GM20000 (cell line): ENCODE measurements at places on chromosomes 3 and 15.

- peak; percentile 52 for DNase-seq
Measured at GRCh38 chr3:138686771-138687221, 78.2 kb downstream of the FAIM start.

DNA sequence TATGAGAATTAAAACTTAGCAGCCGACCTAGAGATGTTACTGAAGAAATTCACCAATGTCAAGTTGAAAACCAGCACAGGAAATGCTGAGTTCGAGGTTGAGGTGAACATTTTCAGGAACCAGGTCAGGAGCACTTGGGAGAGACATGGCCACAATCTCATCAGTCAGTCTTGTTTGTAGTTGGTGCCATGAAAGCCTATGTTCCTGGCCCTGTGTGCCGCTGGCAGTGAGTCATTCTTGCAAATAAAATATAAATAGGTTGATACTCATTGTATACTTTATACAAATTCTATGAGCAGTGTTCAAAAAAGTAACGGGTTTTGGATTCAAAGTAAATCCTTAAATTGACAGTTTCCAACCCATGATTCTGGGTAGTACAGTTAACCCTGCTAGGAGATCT, 1.5 kb upstream of the FSIP1 start:
- no peak for DNase-seq

DNA sequence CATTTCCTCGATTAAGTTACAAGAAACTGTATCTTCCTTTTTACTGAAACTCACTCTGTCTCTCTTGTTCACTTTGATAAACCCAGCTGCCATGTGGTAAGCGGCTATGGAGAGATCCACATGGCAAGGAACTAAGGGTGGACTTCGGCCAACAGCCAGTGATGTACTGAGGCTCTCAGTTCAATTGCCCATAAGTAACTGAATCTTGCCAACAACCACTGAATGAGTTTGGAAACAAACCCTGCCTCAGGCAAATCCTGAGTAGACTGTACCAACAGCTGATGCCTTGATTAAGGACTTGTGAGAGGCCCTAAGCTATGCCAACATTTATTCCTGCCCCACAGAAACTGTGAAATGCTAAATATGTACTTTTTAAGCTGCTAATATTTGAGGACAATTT, 433.5 kb downstream of the PLOD2 start:
- DNase-seq = no peak

DNA sequence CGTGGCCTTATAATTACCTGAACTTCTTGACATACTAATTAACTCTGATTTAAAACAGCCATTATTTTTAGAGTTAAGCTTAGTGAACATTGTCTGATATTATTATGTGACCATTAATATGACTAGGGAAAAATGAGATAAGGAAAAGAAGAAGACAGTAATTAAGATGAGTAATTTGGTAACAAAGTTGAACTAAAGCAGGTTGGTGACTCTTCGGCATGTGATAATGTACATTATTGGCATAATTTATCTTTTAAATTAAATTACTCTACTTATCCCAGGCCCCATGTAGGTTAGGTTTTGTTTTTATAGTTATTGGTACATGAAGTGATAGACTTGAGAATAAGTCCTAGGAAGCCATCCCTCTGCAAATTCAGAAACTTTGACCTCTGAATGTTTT, 249.7 kb upstream of the CFAP20DC start:
- no peak for DNase-seq

GRCh38 chr3:54862526-54862925, 65.3 kb downstream of the LRTM1 start:
- DNase-seq = no peak

- no peak for DNase-seq
Measured at GRCh38 chr3:97438131-97438530, 326.4 kb upstream of the ARL6 start.

DNA sequence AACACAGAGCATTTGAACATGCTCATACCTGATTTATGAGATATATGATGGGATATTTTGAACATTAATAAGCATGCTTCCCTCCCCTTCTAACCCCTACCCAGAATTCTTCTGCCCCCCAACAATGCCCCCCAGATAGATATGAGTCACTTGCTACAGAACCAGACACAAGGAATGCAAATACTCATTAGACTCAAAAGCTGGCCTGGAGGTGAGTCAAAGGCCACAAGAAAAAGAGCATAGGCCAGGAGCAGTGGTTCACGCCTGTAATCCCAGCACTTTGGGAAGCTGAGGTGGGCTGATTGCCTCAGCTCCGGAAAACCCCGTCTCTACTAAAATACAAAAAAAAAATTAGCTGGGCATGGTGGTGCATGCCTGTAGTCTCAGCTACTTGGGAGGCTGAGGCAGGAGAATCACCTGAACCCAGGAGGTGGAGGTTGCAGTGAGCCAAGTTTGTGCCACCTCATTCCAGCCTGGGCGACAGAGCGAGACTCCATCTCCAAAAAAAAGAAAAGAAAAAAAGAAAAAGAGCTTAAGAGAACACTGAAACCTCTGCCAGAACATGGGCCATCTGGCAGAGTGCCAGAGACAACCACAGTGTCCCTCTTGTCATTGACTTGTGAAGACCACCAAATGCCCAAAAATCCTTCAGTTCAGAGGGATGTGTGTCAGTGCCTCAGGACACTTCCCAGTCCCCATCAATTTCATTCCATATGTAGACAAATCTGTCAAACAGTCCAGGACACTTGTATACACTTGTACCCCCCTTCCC, 3.9 kb upstream of the SH3GL3 start:
- no peak for DNase-seq

DNA sequence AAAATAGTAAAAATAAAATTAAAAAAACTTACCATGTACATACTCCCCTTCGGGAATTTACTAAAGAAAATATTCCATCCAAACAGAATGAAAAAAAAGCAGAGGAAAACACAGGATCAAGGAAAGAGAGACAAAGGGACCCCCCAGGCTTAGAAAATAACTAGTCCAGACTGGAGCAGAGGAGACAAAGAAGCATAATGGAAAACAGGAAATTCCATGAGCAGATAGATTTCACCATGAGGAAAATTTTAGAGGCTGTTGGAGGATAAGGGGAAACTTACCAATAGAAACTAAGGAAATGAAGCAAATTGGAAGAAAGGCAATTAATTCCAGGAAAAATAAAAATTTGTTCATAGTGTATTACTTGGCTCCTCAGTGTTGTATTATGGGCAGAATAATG, 36.7 kb downstream of the SLC27A2 start:
- DNase-seq = no peak

GRCh38 chr15:79406210-79406609, 25.9 kb upstream of the MINAR1 start:
- DNase-seq = no peak

GRCh38 chr3:37116998-37117397, 57.4 kb downstream of the LRRFIP2 start:
- DNase-seq = no peak

GRCh38 chr3:88369337-88369736, 219.6 kb downstream of the C3orf38 start:
- no peak for DNase-seq

GRCh38 chr3:97821287-97821773, 481 bp upstream of the CRYBG3 start:
- DNase-seq = no peak

- no peak for DNase-seq
Measured at GRCh38 chr15:74410502-74410901, 23.3 kb downstream of the SEMA7A start.

DNA sequence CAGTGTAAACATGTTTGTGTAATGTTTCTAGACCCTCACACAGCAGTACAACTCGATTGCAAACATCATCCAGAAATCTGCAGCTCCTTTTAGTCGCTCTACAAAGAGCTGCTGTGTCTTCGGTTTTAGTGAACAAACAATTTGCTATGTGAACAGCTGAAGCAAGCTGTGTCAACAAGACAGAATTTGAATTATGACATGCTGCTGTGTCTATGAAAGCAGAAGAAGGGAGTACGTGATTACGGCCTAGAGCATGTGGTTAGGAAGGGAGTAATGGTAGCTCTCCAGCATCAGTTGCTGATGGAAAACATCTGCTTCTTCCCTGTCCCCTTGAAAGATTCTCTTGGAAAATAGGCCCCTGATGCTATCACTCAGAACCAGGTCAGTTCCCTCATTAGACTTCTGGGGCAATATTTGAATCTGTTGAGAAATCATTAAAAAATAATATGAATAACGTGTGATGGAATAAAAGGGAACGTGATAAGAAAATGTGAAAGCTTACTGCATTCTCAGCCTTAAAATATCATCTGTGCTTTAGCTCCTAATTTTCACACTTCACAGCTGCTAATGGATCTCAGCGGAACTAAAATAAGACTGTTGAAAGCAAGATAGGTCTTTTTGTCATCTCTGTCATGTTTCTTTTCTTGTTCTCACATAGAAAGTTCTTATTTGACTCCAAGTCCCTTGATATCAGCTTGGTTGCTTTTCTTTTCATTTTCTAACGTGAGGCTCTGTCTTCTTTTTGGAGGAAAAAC, 891.5 kb downstream of the ROBO2 start:
- no peak for DNase-seq

DNA sequence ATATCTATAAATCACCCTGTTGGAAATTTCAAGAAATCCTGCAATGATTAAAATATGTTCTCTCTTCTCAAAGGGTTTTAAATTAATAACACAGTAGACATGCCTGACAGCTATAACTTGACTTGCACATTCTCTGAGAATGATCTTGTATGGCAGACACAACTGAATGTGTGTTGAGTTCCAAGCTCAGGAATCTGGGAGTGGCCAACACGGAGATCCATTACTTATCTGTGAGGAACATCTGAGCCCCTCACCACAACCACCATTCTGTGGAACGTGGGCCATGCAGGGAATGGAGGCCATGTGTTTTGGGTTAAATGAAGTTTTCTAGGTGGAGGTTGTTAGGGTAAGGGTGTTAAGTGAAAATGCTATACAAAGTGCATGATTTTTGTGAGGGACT, 105.3 kb upstream of the CHMP2B start:
- DNase-seq = no peak

GRCh38 chr15:95091444-95091843, 860.1 kb downstream of the MCTP2 start:
- no peak for DNase-seq

- no peak for DNase-seq
Measured at GRCh38 chr15:95416576-95416975, 913.9 kb upstream of the NR2F2 start.

DNA sequence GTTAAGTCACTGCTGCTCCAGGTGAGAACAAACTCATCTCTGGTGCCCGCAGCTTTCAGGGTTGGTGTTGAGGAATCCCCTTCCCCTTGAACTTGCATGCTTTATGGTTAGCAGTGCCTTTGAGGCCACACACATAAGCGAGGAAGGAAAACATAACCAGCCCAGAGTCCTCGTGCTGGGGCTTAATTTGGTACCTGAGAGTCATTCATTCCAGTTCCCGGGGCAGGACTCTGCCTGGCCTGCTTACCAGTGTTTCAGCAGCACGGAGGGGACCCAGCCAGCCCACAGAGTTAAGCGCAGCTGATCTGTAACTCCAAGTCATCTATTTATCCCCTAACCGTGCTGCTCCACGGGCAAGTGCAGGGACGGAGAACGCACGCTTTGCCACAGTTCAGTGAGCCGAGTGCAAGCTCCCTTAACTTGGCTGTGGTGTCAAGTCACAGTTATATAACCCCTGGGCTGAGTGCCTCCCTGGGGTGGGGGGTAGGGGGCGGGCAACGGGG, 302.3 kb upstream of the ICE2 start:
- no peak for DNase-seq

- DNase-seq = peak; percentile 30
Measured at GRCh38 chr3:27728195-27729087, 6.3 kb upstream of the EOMES start.

- DNase-seq = no peak
Measured at GRCh38 chr3:93994056-93994455, 14.1 kb downstream of the ARL13B start.

DNA sequence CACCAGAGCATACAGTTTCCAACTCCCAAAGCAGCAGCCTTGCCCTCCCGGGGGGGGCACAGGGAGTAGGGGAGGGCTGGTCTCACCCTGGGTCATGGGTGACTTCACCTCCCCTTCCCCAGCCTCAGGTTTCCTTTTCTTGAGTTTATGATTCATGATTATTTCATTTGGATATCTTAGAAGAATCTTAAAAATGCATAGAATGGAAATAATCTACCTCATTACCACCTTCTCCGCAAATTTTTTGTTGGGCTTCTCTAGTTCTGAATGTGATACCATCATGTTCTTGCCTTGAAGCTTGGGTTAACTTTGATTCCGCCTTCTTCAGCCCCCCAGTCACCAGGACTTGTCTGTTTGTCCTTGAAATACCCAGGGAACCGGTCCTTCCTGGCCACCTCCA, 148.8 kb upstream of the ROPN1 start:
- no peak for DNase-seq

GRCh38 chr3:194387276-194387675, 11.8 kb downstream of the GP5 start:
- no peak for DNase-seq

DNA sequence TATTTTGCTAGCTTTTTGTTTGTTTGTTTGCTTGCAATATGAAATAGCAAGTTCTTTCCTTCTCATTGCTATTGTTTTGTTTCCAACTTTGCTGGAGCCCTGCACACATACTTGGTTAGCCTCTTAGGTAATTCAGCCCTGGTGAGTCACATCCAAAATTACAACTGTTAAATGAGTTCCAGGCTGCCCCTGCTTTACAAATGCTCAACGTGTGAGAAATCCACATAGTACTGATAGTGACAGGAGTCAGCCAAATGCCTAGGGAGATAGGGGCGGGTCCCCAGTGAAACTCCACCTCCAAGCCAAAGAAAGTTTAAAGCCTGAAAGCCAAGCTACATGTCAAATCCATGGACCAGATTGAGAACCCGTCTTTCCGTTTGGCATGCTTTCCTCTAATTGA, 81.3 kb upstream of the RNF7 start:
- DNase-seq = no peak

DNA sequence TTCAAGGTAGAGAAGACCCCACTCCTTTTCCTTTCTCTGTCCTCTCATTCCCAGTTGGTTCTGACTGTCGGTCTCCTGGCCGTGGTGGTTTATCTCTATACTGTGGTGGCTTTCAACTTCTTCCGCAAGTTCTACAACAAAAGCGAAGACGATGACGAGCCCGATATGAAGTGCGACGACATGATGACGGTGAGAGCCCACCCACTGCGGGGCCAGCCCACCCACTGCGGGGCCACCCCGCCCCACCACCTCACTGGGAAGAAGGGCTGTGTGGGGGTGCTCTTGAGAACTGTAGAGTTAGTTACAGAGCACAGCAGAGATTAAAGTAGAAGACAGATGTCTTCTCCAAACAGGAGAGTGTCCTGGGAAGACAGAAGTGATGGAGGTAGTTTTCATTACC, 110.6 kb upstream of the CHRM5 start:
- DNase-seq = no peak

GRCh38 chr3:14406336-14406735, 3.9 kb downstream of the SLC6A6 start:
- no peak for DNase-seq

DNA sequence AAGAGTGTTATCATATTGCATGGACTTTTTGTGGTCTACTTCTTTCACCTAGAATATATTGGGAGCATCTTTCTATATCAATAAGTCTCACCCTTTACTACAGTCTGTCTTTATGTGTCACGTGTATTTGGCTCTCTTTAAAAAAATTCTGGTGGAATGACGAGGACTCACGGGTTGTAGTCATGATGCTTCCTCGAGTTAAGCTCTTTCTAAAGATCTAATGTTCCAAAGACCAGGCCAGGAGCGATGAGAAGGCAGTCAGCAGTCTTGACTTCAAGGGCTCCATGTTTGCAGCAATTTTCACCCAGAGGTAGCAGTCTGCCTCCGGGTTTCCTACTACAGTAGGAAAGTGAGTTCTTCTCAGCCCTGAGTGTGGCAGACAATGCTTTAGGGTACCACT, 88.9 kb downstream of the FRMD4B start:
- DNase-seq = no peak
